Pulmonary artery endothelial cell (primary cell): ENCODE measurements at places on chromosomes 1 and 21.

GRCh38 chr1:156368157-156368658 is 803 bp upstream of the RHBG start:
- DNase-seq = no peak

GRCh38 chr1:231272880-231273279 is 31.9 kb downstream of the GNPAT start:
- DNase-seq = peak; percentile 57

DNA sequence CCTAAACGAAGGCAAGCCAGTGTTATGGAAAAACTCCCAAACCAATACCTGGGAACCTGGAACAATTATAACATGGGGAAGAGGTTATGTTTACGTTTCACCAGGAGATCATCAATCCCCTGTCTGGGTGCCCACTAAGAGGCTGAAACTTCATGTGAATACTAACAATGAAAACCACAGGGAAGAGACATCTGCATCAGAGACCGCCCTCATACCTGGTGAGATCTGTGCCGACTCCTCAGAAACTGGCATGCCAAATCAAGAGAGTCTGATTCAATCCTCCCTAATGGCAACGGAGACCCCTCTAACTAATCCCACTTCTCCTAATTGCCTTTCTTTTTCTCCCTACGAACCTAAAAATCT is 163.2 kb downstream of the IER5 start:
- no peak for DNase-seq

DNA sequence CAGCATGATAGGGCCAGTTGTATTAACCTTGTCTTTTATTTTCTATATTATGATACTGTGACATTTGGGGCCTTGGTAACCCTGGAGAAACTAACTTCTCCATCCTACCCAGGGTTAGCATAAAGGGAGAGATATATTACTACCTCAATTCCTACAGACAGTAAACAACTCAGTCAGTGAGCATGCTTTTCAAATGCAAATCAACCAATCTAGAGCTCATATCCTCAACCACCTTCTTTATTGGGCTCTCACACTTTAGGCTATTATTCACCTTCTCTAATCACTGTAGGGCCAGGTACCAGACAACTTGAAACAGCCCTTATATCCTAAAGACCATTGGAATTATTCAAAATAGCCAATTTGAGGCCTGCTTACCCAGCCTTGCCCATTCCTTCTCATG is 477.6 kb downstream of the PTPRC start:
- DNase-seq = no peak

- DNase-seq = no peak
Observed at GRCh38 chr1:91884459-91885212, 1.3 kb downstream of the TGFBR3 start.

GRCh38 chr21:21291883-21292569 is 293.8 kb downstream of the NCAM2 start:
- DNase-seq = no peak

DNA sequence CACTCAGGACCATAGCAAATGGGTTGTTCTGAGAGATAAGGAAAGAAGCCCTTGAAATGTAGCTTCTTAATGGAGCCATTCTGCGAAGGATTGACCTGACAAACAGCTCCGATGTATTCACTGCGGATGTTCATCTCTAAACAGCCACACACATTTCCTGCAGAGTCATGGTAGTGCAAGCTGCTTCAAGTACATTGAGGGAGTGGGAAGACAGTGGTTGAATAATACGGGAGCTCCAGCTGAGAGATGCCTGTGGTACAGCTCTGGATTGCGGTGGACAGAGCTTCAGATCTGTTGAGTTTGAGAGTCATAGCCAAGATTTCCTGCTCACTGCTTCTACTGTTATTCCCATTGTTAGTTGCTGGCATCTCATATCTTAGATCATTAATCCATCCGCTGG is 86.6 kb downstream of the ZBTB18 start:
- no peak for DNase-seq

DNA sequence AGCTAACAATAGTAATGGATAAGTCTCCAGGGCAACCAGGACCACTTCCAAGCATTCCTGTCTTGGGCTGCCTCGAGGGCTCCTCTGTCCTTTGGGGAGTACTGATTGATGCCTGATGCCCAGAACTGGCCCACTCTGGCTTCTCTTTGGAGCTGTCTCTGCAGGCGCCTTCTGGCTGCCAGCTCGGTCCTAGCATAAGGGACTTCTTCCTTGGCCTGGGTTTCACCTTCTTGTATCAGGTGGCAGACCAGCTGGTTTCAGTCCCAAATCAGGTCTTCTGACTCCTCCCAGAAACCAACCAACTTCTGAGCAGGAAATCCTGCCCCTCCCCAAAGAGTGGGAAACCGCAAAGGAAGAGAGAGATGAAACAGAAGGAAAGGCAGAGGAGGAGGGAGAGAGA is 10.6 kb downstream of the G0S2 start:
- no peak for DNase-seq
